KG1 (cell line): ENCODE measurements at places on chromosomes 2 and 18.

DNA sequence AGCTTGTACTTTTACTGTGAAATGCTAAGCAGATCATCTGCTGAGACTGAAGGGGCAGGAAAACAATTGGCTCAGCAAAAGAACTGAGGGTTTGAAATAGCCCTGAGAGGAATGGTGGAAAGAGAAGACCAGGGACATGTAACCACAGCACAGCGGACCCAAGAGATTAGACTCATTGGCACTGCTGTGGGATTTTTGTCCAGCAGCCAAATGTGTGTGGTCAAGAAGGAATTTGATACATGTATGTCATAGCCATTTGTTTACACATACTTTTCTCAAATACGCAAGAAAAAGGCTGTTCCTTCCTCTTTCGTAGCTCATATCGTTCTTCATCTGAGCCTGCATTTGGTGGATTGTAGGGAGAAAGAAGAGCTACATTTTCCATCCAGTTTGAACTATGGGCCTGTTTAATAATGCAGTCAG lies 73.8 kb downstream of the TRABD2A start:
- no peak for DNase-seq

DNA sequence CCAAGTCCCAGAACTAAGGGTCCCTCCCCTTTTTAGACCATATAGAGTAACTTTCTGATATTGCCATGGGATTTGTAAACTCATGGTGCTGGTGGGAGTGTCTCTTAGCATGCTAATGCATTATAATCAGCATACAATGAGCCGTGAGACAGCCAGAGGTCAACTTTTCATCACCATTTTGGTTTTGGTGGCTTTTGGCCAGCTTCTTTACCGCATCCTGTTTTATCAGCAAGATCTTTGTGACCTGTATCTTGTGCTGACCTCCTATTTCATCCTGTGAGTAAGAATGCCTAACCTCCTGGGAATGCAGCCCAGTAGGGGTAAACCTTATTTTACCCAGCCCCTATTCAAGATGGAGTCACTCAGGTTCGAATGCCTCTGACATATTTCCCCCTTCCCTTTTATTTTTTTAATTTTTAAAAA lies 148.2 kb downstream of the PHLPP1 start:
- DNase-seq: no peak

DNA sequence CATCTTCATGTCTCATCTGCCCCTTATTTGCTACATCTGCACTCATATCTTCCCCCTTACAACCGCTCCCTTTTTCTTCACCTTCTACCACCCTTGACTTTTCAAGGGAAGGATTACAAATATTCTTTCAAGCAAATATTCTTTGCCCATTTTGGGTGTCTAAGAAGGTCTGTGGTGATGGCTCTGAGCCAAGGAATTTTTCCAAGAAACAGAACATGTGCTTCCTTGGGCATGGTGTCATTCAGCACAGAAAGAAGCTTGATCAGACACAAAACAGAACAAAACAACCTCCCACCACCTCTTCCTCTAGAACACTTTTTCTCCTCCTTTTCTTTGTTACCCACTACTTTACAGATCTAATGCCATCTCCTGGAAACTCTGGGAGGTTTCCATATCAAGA lies 313.7 kb downstream of the SATB2 start:
- DNase-seq: no peak

DNA sequence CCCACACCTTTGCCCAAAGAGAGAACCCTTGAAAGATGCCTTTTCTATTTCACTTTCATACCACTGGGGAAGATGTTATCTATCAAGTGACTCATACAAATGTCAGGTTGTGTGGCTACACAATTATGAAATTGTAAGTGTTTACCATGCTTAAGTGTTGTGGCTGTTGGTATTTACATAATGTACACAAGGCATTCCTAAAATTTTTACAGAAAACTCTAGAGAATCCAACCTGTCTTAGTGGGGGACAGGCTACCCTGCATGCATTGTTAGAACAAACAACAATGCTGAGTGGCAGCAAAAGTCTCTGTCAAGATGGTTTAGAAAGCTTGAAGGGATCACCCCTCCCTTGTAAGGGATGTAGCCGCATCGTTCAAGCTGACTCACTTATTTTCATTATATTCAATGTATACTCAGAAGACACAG lies 5.5 kb upstream of the MGAT4A start:
- DNase-seq: no peak

DNA sequence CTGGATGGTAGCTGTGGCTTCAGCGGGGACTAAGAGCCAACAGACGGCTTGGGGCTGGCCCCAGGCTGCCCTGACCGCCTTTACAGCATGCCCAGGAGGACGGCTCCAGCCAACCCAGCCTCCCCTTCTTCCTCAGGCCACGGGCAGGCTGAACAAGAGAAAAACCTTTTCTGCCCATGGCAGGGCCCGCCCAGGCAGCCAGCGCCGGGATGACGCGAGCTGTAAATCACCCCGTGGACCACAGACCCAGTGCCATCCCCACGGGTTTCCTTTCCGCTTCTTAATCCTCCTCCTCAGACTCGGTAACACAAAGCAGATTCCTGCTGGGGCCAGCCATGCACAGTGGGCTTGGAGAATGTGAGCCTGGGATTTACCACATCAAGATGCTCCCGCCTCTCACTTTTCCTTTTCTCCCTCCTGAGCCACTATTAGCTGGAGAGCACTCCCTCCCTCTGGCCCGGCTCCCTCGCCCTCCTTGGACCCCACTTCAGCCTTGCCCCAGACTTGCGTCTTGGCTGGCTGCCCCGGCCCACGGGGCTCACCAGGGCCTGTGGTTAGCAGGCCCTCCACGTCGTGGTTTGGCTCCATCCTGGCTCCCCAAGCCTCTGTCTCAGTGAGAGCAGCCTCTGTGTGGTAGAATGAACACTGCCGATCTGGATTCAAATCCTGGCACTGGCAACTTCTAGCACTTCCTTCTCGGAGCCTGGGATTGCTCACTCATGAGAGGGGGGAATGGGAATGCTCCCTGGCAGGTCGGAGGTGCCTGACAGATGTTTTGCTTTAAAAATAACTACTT lies 31.4 kb downstream of the ATOH8 start:
- DNase-seq: peak; percentile 43

- no peak for DNase-seq
Observed at GRCh38 chr18:10271481-10271880, 183.0 kb upstream of the APCDD1 start.

DNA sequence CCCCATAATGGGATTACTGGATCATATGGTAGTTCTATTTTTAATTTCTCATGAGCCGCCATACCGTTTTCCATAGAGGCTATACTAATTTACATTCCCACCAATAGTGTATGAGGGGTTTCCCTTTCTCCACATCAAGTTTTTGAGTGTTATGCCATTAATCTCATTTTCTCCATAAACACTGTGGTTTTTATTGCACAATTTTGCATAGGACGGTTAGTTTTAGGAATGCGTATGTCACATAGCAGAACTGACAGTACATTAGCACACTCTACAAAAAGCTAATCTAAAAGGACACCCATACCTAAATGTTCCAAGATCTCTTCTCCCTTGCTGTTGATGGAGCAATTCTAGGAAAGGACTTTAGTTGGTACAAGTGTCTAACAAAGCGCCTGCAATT lies 32.5 kb downstream of the DARS1 start:
- DNase-seq: no peak

GRCh38 chr2:217248312-217248935 lies 388.6 kb upstream of the TNP1 start:
- no peak for DNase-seq

DNA sequence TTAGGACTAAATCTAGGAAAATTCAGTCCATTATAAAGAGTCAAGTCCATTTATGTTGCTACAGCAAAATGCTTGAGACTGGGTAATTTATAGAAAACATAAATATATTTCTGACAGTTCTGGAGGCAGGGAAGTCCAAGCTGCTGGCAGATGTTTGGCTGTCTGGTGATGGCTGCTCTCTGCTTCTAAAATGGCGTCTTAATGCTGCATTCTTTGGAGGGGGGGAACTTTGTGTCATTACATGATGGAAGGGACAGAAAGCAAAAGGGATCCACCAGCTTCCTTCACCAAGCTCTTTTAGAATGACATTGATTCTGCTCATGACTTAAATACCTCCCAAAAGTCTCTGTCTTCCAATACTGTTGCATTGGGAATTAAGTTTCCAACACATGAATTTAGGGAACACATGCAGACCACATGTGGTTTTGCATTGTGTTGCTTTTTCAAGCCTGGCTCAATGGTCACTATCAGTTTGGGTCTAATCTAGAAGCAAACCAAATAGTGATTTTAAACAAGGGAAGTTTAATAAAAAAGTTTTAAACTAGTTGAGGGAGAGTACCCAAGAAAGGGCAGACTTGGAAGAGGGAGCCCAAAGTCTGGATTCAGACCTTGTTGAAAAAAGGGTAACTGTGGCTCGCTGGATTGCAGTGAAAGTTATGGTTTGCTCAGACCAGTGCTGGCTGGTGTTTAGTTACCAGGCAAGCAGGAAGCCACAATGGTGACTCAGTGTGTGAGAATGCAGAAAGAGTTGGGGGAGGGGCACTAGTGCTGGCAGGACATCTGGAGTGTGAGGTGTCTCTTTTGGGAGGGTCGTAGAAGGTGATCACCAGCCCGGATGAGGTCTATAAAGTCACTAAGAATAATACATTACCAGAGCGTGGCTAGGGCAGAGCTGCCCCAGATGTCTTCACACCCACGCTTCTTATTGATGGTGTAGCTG lies 30.8 kb downstream of the C18orf54 start:
- DNase-seq: peak; percentile 76

DNA sequence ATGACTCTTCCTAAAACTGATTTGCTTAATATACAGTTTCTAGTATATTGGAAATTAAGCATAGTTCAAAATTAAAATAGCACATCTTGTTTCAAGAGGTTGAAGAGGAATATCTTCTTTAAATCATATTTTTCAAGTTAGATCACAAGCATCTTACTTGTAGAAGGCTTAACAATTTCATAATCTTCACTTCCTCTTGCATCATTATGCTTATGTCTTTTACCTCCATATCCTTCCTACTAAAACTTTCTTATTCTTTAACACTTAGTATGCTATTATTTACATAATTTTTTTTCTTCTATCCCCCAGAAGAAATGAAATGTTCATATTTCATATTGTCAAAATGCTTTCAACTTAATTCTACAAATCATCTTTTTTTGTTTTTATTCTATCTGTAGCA lies 1354.9 kb upstream of the TMEFF2 start:
- DNase-seq: no peak

GRCh38 chr2:164178835-164179465 lies 442.3 kb downstream of the GRB14 start:
- no peak for DNase-seq

GRCh38 chr18:54169431-54170403 lies 54.8 kb downstream of the MBD2 start:
- DNase-seq: no peak

- DNase-seq: no peak
Observed at GRCh38 chr2:212076456-212076855, 462.1 kb downstream of the ERBB4 start.

- no peak for DNase-seq
Observed at GRCh38 chr2:225763711-225764110, 364.2 kb downstream of the NYAP2 start.

GRCh38 chr2:10378189-10378588 lies 69.9 kb downstream of the ODC1 start:
- no peak for DNase-seq

GRCh38 chr18:45213040-45213333 lies 402.3 kb upstream of the SLC14A2 start:
- DNase-seq: no peak

DNA sequence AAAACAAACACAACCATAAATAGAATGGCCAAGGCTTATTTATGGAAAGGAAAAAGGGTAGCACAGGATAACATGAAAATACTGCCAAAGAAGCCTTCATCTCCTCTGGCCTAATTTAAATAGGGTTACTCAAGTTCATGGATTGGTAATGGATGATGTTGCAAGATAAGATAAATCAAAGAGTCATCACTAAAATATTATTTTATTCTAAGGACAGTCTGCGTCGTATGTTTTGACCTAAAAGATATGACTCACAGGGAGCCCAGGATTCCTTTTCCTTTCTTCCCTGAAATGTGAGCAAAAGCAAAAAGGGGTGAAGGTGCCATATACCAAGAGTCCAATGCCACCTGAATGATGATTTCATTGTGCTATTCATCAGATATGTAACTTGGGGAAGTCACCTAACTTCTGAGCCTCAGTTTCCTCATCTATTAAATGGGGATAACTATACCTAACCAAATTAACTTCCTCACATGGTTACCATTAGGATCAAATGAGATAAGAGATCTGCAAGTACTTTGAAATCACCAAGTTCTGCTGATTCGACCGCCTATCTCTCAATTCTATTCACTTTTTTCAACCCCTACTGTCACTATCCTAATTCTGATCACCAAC lies 137.7 kb downstream of the THADA start:
- DNase-seq: no peak

- DNase-seq: no peak
Observed at GRCh38 chr2:240136671-240137292, 677 bp upstream of the COPS9 start.

GRCh38 chr2:196334710-196335109 lies 163.3 kb upstream of the STK17B start:
- no peak for DNase-seq

DNA sequence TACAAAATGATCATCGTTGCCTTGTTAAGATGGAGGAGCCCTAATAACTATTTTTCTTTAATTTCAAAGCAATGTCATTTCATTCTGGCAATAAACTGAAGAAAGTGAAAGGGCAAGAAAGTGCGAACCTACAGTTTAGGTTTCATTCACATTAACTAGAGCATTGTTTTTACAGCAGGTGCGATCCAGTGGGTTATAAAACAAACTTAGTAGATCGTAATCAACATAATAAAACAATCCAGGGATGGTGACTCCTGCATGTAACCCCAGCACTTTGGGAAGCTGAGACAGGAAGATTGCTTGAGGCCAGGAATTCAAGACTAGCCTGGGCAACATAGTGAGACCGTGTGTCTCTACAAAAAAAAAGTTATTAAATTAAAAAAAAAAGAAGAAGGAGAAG lies 51.1 kb downstream of the AP1S3 start:
- DNase-seq: no peak

GRCh38 chr2:31286230-31286629 lies 52.3 kb downstream of the EHD3 start:
- DNase-seq: no peak

DNA sequence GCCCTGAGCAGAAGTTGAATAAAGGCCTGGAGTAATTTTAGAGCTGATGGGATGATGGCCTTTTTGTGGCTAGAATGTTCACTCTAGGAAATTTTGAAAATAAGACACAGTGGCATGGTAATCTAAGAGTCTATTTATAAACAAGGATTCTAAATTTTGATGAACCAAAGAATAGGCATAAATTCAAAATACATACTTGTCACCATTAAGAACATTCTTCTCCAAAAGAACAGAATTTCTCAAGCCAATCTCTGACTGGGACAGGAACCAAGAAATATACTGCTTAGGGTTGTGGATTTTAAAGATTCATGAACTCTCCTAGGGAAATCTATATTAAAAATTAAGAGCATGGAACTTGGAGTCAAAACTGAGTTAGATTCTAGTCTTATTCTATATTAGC lies 98.2 kb upstream of the SETBP1 start:
- DNase-seq: no peak

GRCh38 chr2:133726973-133727372 lies 158.7 kb upstream of the NCKAP5 start:
- DNase-seq: no peak

- DNase-seq: no peak
Observed at GRCh38 chr2:78532762-78533379, 492.6 kb upstream of the REG3G start.
